ENCODE measurements at places on chromosomes 4 and X.

GRCh38 chr4:113469023-113469390 lies 292.5 kb downstream of the CAMK2D start:
- no peak for DNase-seq

- no peak for DNase-seq
Measured at GRCh38 chr4:150264595-150265161, 186.4 kb downstream of the DCLK2 start.

- DNase-seq: no peak
Measured at GRCh38 chrX:9279234-9279544, 185.7 kb upstream of the TBL1X start.

- no peak for DNase-seq
Measured at GRCh38 chr4:124181039-124181438, 531.5 kb downstream of the ANKRD50 start.

DNA sequence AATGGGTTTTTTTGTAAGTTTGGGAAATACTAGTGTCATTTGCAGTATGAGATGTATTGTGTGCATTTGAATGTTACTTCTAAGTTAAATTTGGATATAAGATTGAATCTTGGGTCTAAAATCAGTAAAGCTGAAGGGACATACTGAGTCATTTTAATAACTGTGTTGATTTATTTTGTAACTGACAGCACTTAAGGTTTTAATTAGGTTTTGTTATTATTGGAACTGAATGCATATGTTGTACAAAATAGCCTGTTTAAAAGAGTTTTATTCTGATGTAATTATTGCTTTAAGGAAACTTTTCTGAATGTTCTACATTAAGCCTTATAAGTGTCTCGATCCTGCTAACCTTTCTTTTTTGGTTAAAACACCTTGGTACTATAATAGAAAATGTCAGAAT lies 396.6 kb downstream of the MAPK10 start:
- DNase-seq: no peak

DNA sequence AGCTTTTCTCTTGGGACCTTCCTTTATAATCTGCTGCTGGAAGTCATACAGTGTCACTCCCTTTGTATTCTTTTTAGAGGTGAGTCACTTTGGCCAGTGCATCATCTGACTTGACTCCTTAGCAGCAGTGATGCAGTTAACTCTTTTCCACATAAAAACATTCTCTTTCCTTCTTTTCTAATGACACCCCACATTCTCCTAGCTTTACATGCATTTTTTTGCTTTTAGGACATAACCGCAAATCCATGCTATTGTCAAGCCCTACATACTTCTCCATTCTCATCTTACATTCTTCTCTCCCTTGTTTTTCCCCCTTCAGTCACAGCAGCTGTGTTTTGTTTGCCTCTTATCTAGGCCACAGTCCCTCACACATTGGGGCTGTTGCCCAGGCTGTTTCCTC lies 55.1 kb downstream of the ZNF330 start:
- no peak for DNase-seq

- DNase-seq: no peak
Measured at GRCh38 chrX:116378961-116379360, 57.4 kb upstream of the SLC6A14 start.

DNA sequence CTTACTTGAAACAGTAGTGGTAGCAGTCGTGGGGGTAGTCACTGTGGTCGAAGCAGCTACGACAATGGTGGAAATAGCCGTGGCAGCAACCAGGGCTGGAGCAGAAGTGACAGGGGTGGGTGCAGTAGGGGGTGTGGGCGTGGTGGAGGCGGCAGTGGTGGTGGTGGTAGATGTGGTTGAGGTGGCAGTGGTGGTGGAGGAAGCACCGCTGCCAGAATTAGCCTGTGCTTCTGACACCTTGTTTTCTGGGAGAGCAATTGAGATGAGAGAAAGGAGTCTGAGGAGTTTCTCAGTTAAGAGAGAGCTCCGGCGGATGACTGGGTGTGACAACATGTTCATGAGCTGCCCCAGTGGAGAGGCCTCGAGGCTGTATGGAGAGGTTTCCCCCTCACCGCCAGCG lies 113.5 kb upstream of the HSD17B10 start:
- no peak for DNase-seq

DNA sequence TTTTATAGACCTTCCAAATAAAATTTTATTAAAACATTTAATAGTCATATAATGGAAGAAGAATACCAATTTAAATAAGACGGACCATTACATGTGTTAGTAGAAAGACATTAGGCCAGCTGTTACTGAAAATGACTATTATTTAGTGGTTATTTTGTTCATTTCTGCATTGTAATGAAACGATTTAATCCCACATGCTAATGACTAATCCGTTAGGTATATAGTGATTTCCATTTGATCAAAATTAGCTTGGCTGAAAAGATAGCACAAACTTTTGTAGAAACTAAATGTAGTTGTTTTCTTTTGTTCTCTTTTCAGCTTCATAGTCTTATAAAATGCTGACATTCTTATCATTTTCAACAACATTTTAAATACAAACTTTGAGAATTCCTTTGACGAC lies 556.1 kb upstream of the TENM3 start:
- DNase-seq: no peak

GRCh38 chr4:57039345-57039744 lies 60.6 kb downstream of the POLR2B start:
- DNase-seq: no peak

DNA sequence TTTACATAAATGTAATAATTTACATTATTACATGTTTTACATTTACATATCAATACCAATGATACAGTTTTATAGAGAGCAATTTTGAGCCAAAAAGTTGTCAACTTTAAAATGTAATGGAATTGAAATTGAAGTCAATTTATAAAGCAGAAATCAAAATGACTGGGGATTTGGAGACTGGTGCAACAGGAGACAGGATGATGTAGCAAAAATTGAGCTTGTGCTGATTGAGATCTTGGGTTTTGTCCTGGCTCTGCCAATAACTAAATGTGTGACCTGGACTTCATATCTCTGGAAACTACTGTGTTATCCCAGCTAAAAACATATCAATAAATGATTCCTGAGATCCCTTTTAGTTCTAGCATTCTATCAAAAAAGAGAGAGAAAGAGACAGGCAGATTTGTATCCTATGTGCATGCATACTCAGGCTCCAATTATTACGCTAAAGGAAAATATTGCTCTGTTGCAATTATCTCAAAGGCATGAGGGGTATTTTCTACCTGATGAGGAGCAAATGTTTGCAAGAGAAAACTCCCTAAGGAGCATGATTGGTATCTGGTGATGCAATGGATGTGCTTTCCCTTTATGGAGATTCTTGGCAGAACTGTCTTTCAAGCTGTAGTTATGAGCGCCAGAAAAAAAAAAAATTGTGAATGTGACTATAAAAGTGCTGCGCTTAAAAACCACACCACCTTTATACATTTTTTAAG lies 14.7 kb downstream of the EXOC1L start:
- DNase-seq: no peak

DNA sequence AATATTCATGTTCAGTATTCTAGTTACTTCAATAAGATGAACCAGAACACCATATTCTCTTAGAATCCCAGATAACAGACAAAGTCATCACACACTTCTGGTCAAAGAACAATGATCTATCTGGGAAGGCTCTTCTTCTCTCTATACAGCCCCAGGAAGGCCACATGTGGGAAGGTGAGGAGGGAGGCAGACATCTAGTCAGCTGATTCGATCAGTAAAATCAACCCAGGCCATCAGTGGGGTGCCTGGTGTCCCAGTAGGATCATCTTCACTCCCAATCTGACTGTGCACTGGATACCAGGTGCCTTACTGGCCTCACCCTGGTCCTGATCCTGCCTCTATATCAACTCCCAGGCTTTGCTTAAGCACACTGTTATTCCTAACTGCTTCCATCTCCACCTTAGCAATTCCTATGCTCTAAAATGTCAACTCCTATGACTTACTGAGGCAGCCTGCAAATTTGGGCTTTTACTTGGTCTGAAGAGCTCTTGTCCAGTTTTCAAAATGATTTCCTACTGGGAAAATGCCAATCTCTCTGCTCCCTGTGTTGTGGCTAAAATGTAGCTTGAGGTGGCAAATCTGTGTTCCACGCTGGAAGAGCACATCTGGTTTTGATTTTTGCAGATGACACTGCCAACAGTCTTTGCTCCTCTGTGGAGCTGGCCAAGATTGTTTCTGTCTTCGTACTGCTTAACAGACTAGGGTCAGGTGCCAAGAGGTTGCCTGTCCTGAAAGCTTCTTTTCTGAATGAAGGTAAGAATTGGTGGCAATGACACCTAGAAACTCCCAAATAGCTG lies 128.7 kb downstream of the MGST2 start:
- DNase-seq: no peak

GRCh38 chrX:108230574-108230973 lies 139.0 kb downstream of the ATG4A start:
- DNase-seq: no peak

DNA sequence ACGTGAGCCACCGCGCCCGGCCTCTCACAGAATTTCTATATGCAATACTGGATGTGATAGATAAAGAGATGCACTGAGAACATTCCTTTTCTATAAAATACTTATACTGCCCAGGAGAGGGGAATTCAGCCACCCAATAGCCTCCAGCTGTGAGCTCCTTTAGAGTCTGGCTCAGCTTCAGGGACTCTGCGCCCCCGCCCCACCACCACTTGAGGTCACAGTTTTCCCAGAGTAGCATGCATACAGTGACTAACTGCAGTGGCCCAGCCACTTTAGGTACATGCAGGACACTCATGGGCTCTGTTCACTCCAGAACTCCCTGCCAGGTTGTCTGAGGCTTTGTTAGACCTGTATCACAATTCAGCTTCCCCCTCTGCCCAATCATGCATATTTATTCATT lies 144.4 kb upstream of the TET2 start:
- no peak for DNase-seq

DNA sequence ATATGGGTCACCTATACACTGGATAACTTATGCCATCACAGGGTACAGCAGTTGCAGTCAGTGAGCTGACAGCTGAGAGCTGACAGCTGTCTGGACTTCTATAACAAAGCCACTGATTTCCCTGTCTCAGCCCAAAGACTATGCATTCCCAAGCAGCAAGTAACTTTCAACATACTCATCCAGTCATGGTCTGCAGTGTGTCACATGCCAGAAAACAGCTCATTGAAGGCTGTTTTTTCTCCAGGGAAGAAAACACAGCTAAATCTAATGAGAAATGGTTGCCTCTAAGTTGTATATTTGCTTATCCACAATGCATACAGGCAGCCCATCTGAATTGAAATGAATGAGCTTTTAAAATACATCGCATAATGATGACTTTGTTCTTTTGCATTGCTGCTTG lies 6.3 kb downstream of the KIAA1210 start:
- DNase-seq: no peak

DNA sequence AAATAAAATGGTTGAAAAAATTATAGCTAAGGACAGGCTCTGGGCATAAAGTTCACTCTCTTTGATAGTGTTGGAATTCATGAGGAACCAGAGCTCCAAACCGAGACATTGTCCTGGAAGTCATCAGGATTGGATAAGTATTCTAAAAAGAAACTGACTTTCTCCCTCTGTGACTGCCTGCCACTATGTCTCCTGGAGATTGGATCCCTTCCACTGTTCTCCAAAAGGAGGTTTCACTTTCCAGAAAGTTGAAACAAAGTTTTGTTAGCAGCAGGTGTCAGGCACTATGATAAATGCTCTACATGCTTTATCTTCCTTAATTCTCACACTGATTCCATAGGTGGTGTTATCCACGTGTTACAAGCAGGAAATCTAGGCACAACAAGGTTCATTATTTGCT lies 16.8 kb downstream of the BANK1 start:
- no peak for DNase-seq

DNA sequence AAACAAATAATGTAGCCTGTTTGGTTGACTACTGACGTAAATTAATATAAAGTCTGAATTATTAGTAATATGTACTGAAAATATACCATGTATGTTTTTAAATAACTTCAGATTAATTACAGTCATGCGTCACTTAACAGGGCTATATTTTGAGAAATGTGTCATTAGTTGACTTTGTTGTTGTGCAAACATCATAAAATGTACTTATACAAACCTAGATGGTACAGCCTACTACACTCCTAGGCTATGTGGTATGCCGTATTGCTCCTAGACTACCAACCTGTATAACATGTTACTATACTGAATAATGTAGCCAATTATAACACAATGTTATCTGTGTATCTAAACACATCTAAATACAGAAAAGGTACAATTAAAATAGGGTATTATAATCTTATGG lies 66.6 kb downstream of the RNF150 start:
- no peak for DNase-seq

GRCh38 chrX:133376422-133376821 lies 38.9 kb downstream of the GPC4 start:
- no peak for DNase-seq

- DNase-seq: no peak
Measured at GRCh38 chr4:138555584-138555983, 313.4 kb upstream of the SLC7A11 start.

DNA sequence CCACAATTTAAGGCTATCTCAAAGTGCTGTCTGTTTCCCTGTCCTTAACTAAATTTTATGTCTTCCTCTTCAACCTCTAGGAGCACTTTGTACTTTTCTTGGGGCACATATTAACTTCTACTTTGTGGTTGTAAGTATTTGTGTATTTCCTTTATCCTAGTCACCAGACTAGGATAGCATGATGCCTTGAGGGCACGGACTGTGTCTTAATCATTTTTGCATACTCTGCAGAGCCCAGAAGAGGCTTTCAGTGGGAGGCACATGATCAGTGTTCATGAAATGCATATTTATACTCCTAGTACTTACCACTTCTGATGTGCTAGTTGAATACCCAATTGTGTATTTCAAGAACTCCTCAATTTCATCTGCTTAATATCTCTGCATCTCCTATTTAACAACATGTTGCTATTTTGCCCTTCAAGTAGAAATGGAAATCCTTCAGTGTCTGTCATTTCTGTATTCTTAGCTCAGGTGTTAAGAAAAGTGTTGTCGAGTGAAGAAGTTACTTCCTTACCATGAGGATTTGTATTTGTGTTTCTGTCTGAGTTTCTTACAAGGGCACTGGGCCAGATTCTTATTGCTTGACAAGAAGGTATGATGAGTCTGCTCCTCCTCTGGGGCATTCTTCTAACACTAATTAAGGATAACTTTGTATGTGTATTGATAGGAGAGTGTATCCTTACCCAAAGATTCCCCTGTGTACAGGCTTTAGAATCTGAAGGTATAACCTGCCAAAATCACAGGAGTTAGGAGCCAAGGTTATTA lies 28.3 kb upstream of the PGRMC2 start:
- DNase-seq: no peak

GRCh38 chr4:112739442-112739841 lies 102.5 kb downstream of the LARP7 start:
- DNase-seq: no peak

GRCh38 chrX:130771648-130772047 lies 131.4 kb downstream of the ENOX2 start:
- no peak for DNase-seq

Measured in NCI-H510A (cell line).